B cell (primary cell): ENCODE measurements at places on chromosomes 3 and 15.

GRCh38 chr15:77168616-77169015 lies 97.7 kb upstream of the TSPAN3 start:
- DNase-seq = no peak

GRCh38 chr15:99435877-99436541 lies 129.8 kb upstream of the MEF2A start:
- no peak for DNase-seq

- DNase-seq = peak; percentile 60
Observed at GRCh38 chr15:77186594-77187011, 115.7 kb upstream of the TSPAN3 start.

GRCh38 chr3:147038481-147038880 lies 367.9 kb downstream of the ZIC4 start:
- DNase-seq = no peak

GRCh38 chr15:52378746-52379394 lies 83.3 kb upstream of the MYO5C start:
- DNase-seq = no peak

DNA sequence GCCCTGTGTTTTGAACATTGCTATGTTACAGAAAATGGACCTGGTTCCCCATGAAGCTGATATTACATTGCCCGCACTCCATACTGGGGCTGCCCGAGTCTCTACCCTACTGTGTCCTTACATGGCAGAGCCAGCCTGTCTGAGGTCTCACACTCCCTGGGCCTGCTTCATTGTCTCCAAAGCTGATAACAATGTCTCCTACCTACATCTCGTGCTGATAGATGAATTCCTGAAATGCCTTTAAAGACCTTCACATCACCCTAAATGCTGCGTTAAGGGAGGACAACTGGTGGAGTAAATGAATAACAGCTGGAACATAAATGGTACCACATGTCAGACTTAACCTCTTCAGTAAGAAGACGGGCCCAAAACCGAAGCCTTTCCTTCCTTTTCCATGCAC lies 62.9 kb upstream of the PTX3 start:
- no peak for DNase-seq
